Naive thymus-derived CD4-positive, alpha-beta T cell (primary cell): ENCODE measurements at places on chromosomes 5 and 9. TPM values are rescaled to one million over a fixed set of nuclear protein-coding genes. Genes with fewer than 3 reads are reported as not detected.

The ADRB2 gene
- polyA plus RNA-seq = 0.21 TPM

The WDR31 gene
- polyA plus RNA-seq = 0.48 TPM

The OR13C8 gene
- not detected for polyA plus RNA-seq

The PCDHGB2 gene
- not detected for polyA plus RNA-seq

The AUH gene
- polyA plus RNA-seq = 11.6 TPM

The CDC20B gene
- not detected for polyA plus RNA-seq

The RLN2 gene
- 7.4 TPM for polyA plus RNA-seq

DNA sequence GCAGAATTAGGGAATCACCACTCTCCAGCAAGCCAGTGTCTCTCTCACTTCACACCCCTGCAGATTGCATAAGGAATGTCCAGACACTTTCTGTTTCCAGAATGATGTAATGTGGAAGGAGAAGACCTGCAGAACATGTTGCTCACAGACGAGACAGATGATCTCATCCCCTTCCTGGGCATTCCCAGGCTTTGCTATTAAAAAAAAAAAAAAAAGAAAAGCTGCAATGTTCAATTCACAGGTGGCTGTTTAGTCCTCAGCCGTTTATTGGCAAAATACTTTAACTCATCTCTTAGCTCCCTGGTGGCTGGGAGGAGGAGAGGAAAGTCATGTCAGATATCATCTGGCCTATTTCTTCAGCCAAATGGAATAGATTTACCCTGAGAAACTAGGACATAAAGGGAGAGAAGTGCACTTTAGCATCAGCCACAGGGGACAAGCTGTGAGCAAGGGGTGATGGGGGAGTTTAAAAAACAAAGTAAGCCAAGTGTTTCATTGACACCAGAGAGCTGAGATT, 95.9 kb upstream of the TNC start:
- no peak for DNase-seq

GRCh38 chr5:170313344-170313743, 15.8 kb upstream of the LCP2 start:
- no peak for DNase-seq

DNA sequence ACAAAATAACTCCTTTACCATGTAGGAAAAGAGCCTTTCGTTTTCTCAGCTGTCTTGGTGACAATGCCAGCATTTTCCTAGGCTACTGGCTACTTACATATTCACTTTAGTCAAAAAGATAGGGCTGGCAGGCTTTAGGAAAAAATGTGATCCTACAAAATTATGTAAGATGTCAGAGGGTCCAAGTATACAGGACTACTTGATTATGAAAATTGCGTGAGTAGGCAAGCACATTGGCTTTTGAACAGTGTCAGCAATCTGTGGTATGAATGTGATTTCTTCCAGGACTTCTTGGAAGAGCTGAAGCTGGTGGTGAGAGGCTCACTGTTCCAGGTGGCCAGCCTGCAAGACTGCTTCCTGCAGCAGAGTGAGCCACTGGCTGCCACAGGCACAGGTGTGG, 22.8 kb downstream of the THBS4 start:
- no peak for DNase-seq

- DNase-seq = no peak
Measured at GRCh38 chr9:128005923-128006322, 25.1 kb upstream of the EEIG1 start.

DNA sequence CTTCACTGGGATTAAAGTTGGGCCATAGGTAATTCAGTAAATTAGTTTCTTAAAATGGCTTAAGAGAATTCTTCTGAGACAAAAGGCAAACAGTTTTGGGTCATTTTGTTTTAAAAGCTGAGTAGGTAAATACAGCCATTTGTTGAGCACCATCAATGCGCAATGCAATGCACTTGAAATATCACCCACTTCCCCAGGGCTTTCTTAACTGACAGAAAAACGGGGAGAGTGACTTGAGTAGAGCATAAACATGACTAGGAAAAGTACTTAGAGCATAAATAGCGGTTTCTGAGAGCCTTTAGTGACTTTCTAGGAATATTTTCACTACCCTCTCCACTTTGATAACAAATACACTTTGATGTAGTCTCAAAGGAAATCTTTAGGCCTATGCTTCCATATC, 27.2 kb downstream of the MLANA start:
- DNase-seq = no peak

DNA sequence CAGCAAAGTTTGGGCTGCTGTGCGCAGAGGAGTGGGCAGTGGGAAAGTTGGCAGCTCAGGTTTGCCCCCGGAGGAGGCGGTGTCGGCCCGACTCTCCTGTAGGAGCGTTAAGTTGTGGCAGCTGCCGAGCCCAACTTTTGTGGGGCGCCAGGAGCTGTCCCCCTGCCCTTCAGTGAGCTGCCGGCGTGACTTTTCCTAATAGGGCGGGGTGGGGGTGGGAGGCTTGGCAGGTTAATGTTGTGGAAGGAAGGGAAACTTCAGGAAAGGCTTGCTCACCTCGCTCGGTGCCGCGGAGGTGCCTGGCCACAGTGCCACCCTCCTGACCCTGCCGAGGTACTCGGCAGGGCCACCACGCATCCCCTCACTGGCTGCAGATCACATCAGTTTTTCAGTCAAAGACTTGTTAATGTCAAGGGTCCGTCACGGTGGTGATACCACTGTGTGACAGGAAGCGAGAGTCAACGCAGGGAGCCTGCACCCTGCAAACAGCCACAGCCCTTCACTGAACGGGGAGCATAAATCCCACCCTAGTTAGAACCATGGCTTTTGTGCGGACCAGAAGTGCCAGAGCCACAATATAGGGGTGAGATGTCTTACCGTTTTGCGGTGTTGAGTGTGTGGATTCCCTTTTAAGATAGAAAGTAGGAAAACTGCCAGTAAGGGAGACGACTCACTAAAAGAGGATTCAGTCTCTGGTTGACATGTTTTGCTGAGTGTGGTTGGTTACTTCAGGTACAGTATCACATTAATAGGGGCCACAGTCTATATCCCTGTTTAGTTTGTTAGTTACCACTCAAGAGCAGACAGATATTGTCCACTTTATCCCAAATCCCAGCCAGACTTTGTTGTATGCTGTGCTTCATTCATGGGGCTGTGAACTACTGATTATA, 796 bp downstream of the LNPEP start:
- peak; percentile 44 for DNase-seq

DNA sequence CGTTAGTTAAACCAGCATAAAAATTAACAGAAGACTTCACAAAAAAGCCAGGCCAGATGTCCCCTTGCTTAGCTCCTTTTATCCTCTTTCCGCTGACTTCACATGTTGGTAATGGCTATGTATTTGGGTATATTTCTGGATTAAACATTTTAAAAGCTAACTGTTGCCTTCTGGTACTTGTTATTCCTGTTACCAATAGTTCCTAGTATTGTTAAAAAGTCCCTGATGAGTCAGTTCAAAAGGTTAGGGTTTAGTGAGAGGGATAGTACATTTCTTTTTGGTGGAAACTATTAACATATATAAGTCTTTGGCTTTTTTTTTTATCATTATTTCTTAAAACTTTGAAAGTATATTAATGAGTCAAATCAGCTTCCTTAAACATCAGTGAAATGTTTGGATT, 103.2 kb upstream of the ELL2 start:
- DNase-seq = no peak

DNA sequence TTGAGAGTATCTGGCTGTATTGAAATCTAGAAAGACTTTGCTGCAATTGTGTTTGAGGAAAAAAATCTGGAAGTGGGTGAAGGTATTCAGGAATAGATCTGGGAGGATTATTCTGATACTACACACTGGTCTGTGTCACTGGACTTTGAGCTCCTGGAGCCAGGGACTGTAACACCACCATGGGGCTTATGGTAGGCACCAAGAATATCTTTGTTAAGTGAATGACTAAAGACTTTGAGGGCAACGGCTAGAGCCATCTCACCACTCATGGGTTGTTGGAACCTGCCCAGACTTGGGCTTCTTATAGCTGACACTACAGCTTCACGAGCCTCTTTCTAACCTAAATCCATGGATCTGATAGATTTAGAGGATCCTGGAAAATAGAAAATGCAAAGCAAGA, 10.2 kb downstream of the NFX1 start:
- no peak for DNase-seq

- no peak for DNase-seq
Measured at GRCh38 chr5:1759378-1759970, 40.2 kb downstream of the MRPL36 start.

- DNase-seq = no peak
Measured at GRCh38 chr9:20405078-20405477, 217.2 kb downstream of the MLLT3 start.

GRCh38 chr9:79263628-79264027, 308.1 kb upstream of the TLE4 start:
- no peak for DNase-seq

DNA sequence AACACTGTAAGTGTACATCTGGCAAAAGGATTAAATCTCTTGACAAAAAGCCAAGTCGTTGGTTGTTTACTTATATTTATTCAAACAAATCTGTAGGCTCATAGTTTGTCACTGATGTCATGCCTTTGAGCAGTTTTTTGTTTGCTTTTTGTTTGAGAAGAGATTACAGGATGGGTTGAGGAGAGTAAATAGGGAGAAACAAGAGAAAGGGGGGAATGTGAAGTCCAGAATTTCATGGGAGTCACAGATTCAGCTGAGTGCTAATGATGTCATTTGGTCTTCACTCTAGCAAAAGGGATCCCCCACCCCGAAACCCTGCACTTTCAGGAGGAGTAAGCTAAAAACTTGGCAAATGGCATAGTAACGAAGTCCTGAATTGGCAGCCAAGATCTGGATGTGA, 337.4 kb downstream of the GLIS3 start:
- DNase-seq = no peak

- DNase-seq = no peak
Measured at GRCh38 chr9:104780796-104781395, 17.0 kb downstream of the NIPSNAP3B start.

GRCh38 chr9:114343471-114344187, 14.0 kb downstream of the ORM2 start:
- DNase-seq = no peak

DNA sequence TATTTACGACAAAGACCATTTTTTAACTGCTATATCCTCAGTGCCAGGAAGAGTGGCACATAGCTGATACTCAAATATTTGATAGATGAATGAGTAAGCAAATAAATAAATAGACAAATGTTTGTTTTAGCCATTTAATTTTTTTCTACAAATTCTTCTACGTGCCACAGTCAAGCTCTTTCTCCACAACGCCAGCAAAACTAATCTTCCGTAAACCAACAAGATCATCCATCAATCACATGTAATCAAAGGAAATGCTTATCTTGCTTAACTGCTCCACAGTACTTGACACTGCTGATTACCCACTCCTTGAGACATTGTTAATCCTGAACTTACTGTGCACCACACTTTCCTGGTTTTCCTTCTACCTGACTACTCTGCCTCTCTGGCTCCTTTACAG, 136.7 kb downstream of the EDIL3 start:
- no peak for DNase-seq

DNA sequence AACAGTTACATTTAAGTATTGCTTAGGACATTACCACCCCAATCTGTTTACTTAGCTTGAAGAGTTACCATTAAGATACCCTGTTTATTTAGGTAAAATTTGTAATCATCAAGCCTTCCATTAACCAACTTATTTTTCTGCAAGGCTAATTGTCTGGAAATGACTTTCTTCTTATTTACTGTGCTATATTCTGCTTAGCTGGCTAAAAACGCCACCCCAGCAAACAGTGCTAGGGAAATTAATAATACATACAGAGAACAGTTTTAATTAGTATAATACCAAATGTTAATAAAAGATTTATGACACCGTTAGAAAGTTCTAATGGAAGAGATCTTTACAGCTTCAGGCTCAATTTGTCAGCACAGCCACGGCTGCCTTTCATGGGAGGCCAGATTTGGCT, 14.0 kb downstream of the TLX3 start:
- no peak for DNase-seq

DNA sequence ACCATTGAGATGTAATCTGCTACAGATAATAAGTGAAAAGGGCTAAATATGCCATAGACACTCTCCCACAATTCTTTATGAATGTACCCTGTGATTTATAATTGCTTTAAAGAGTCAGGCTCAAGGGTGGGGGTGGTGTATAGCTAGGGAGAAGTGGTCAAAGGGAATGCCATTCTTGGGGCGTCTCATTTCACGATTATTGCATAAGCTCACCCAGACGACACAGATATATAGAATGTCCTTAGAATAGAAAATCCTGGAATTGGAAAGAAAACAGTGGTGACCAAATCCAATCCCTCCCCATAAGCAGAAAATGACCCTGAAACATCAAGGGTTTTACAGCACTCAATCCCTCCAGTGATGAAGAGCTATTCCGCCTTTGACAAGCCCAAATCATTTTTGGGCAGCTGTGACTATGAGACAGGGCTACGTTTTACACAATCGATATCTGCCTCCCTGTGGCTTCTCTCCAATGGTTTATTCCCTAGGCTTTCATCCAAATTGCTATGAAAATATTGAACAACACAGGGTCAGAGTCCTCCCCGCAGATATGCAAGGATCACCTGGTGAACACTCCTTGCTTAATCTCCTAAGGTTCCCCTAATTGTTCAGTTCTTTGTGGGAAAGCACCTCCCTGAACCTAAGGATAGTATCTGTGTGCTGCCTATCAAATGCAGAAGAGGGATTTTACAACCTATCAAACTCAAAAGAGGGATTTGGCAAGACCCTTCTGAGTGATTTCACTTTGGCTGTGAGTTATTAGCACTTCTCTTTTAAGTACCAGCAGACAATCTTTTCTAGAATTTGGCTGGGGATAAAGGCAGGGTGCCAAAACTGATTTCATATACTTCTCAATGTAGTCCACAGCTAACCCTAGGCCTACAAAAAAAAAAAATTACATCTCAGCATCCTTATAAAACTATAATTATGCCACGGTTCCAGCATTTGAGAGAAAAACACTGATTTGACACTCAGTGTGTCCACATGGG, 144.9 kb upstream of the CDH6 start:
- DNase-seq = no peak

GRCh38 chr5:134184155-134185135, 7.7 kb upstream of the SKP1 start:
- peak; percentile 65 for DNase-seq

DNA sequence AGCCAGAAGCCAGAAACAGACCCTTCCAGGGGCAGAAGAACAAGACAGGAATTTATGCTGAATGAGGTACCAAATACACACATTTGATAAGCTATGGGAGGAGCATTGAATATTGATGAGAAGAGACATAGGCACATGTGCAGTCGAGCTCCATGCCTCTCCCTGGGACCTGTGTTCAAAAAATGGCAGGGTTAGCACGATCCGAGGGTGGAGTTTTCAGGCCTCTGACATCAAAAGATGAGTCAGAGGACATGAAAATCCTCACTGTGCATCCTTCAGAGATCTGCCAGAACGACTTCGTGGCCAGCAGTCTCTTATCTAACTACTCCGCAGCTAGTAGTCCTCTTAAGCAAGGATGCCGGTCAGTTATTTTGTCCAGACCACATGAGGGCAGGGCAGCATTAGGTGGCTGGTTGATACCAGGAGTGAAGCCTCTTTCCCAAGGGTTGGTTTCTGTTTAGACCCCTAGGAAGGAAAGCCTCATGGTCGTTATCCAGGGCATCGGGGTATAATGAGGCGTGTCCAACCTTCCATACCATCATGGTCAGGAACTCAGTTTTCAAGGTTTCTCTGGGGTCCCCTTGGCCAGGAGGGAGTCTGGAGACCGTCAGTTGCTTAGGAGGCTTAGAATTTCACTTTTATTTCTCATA, 11.6 kb upstream of the CMBL start:
- DNase-seq = no peak
